Activated T-cell treated with anti-CD3 and anti-CD28 coated beads, Interleukin-2, amount 50 U/mL, for 72 hours (primary cell): ENCODE measurements at places on chromosomes 1 and 21.

DNA sequence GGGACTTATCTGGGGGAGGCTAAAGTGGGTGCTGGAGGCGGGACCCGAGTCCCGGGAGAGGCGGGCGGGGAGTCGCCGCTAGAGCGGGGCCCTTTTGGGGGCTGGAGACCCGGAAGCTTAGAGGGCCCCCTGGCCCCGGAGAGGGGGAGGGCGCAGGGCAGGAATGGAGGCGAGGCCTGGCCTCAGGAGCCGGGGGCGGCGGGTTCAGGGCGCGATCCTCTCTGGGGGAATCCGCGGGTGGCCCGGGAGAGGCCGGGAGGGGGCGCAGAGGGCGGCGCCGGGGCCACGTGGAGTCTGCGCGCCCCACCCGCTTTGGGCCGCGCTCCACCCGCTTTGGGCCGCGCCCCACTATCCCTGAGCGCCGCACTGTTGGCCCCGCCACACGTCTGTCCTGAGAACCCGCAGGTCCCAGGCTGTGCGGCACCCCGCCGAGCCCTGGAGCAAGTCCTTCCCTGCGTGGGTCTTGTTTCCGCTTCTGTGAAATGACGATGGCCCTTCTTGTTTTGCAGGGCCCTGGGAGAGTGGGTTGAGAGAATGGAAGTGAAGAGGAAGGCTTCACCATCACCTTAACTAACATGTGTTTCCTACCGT, 84.4 kb downstream of the NKAIN1 start:
- no peaks in the 10 kb centered on the region for H3K27me3 ChIP-seq
- peak overlapping the region; percentile 65 for H3K27ac ChIP-seq
- peak; percentile 81 for DNase-seq
- H3K4me3 ChIP-seq = peak overlapping the region; percentile 81
- H3K36me3 ChIP-seq = no peaks in the 10 kb centered on the region

DNA sequence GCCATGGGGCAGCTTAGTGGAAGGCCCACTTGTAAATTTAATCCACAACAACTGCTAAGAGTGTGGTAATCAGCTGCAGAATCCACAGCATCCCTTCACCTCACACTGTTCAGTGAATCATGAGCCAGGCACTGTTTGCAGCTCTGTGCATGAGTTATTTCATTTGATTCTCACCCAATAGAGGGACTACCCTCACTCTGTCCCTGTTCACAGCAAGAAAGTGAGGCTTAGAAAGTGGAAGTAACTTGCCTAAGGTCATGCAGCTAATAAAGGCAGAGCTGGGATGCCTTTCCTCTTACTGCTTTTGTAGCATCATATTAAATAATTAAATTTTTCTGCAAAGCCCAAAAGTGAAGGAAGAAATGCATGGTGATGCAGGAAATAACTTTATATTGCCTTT, 346.5 kb upstream of the PLD5 start:
- H3K36me3 ChIP-seq = no peaks in the 10 kb centered on the region
- no peaks in the 10 kb centered on the region for H3K27me3 ChIP-seq
- no peak for DNase-seq
- H3K4me3 ChIP-seq = no peak overlapping the region
- no peaks in the 10 kb centered on the region for H3K4me1 ChIP-seq

- no peak overlapping the region for H3K27ac ChIP-seq
- H3K27me3 ChIP-seq = peaks cover 11% of the 10 kb centered on the region
- DNase-seq = no peak
- no peak overlapping the region for H3K4me3 ChIP-seq
These were observed 18.5 kb upstream of the LRRC53 start for GRCh38 chr1:74530892-74531291.

- H3K36me3 ChIP-seq = no peaks in the 10 kb centered on the region
- H3K4me3 ChIP-seq = no peak overlapping the region
- H3K27me3 ChIP-seq = peaks cover 15% of the 10 kb centered on the region
- no peak for DNase-seq
- no peak overlapping the region for H3K27ac ChIP-seq
These were observed 17.1 kb upstream of the ADGRB2 start for GRCh38 chr1:31781138-31781755.

- no peak overlapping the region for H3K4me3 ChIP-seq
- no peak for DNase-seq
- H3K27ac ChIP-seq = no peak overlapping the region
- H3K27me3 ChIP-seq = no peaks in the 10 kb centered on the region
- no peaks in the 10 kb centered on the region for H3K4me1 ChIP-seq
- H3K36me3 ChIP-seq = no peaks in the 10 kb centered on the region
These were observed 537.3 kb upstream of the PLXNA2 start for GRCh38 chr1:208781391-208782045.

DNA sequence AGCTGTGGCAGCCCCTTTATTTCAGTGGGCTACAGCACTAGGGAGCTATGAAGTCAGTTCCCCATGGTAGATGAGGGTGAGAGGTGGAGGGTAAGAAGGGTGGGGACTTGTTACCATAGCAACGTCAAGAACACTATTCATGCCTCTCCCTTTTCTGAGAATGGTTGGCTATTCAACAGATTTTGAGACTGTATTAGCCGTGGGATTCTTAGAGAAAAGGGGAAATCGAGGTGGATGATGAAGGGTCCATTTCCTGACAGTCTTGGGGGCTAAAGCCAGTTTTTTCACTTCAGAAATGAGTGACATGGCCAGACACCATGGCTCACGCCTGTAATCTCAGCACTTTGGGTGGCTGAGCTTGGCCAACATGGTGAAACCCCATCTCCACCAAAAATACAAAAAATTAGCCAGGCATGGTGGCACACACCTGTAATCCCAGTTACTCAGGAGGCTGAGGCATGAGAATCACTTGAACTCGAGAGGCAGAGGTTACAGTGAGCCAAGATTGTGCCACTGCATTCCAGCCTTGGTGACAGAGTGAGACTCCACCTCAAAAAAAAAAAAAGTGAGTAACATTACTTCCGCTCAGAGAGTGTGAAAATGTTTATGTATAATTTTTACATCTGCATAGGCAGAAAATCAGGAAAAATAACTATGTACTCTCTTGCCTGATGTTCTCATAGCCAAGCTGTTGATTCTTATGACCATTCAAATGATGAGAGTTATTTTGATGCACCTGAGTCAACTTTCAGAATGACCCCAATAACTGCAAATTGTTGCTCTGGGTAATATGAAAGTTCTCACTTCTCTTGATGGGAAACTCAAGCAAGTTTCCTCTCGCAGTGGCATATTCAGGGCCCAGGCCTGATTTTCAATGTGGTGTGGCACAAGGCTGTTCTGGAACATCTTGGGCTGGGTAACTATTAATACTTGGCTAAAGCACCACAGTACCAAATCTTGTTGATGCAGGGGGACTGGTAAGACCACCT, 23.2 kb upstream of the RGSL1 start:
- DNase-seq = no peak
- no peaks in the 10 kb centered on the region for H3K36me3 ChIP-seq
- H3K4me3 ChIP-seq = no peak overlapping the region
- no peak overlapping the region for H3K27ac ChIP-seq

GRCh38 chr1:150194381-150195031, 41.4 kb downstream of the ANP32E start:
- no peak overlapping the region for H3K27ac ChIP-seq
- no peaks in the 10 kb centered on the region for H3K36me3 ChIP-seq
- no peak overlapping the region for H3K4me3 ChIP-seq

DNA sequence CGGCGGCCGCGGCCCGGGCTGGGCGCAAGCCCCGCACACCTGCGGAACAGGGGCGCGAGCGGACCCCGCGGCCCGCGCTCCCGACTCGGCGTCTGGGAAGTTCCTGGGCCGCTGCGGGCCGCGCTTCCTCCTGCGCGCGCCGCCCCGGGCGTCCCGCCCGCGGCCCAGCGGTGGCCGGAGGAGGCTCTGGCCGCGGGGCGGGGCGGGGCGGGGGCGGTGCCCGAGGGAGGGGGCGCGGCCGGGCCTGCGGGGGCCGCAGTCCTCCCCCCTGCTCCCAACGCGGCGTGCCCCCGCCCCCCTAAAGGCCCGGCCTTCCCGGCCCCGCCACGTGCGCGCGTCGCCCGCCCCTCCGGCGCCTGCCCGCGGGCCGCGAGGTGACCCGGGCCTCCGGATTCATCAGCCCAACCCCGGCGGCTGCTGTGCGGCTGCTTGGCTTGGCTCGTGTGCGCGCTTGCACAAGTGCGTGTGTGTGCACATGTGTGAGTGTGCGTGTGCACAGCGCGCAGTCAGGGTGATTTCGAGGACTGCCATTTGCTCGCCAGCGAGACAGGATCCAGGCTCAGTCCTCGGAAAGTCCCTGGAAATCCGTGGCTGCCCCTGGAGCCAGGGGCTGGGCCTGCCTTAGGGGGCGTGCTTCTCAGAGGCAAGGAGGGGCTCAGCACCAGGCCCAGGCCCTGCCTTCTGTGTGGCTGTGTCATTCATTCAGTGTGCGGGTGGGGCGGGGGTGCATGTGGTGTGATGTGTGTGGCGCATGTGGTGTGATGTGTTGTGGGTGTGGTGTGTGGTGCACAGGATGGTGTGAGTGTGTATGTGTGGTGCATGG, at the start of gene C2CD2:
C2CD2 (minus strand) TSS at position 188 of the 823 bp plus-strand sequence. CDS start 370 bp downstream, outside the sequence.
- H3K27ac ChIP-seq = no peak within 1 kb of the TSS
- no peaks in the 10 kb centered on the region for H3K36me3 ChIP-seq
- peak within 1 kb of the TSS; percentile 43 for H3K4me3 ChIP-seq
- H3K4me1 ChIP-seq = peaks cover 31% of the 10 kb centered on the region
- H3K27me3 ChIP-seq = peaks cover 38% of the 10 kb centered on the region

DNA sequence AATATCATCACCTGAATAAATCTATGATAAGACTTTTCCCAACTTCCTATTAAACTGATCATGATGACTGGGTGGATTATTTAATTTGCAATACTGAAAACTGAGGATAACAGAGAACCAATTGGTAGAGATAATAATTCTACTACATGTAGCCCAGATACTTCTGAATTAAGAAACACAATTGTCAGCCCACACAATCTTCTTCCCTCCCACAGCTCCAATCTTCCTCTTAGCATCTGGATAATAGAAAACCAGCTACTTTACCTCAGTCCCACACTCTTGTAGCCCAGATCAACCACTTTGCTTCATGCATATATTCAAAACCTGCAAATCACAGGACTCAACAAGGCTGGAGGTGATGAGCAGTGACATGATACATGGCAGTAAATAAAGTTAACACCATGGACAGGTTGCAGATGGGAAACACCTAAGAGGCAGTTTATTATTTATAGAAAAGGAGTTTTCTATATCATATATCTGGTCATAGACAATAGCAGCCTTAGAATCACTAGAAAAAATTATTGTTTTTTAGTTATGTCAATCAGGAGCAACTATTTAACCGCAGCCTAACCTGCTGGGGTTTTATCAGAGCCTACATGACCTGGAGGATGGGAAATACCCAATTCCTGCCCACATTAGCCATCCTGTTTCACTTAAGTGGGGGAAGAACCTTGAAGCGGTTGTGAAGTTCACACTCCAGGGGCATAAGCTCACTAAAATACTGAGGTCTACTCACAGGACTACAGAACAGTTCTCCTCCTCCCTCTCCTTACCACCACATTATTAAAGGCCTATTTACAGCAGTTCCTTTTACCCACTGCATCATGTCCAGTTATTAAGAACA, 16.7 kb downstream of the FRRS1 start:
- DNase-seq = no peak
- peaks cover 30% of the 10 kb centered on the region for H3K4me1 ChIP-seq
- no peak overlapping the region for H3K27ac ChIP-seq
- peaks cover 2% of the 10 kb centered on the region for H3K36me3 ChIP-seq
- H3K4me3 ChIP-seq = no peak overlapping the region

GRCh38 chr1:31654474-31654776, 9.7 kb upstream of the PEF1 start:
- no peaks in the 10 kb centered on the region for H3K36me3 ChIP-seq
- H3K27ac ChIP-seq = no peak overlapping the region
- no peak for DNase-seq
- no peak overlapping the region for H3K4me3 ChIP-seq
- no peaks in the 10 kb centered on the region for H3K4me1 ChIP-seq
- no peaks in the 10 kb centered on the region for H3K27me3 ChIP-seq

DNA sequence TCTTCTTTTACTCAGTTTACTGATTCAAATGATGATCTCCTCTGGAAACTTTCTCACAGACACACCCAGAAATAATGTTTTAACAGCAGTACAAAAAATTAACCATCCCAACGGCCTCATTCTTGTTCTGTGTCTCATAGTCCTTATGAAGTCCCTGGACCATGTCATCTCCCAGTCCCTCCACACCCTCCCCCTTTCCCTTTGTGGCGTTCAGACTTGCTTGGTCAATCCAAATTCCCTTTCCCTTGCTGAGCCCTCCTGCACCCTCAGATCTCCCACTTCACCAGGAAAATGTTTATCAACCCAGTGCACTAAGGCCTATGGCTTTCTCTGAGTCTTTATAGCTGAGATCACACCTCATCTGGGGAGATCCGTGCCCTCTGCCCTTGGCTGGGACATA, 85.9 kb downstream of the CENPF start:
- no peak overlapping the region for H3K27ac ChIP-seq
- H3K4me1 ChIP-seq = no peaks in the 10 kb centered on the region
- H3K27me3 ChIP-seq = no peaks in the 10 kb centered on the region
- DNase-seq = no peak
- no peaks in the 10 kb centered on the region for H3K36me3 ChIP-seq

DNA sequence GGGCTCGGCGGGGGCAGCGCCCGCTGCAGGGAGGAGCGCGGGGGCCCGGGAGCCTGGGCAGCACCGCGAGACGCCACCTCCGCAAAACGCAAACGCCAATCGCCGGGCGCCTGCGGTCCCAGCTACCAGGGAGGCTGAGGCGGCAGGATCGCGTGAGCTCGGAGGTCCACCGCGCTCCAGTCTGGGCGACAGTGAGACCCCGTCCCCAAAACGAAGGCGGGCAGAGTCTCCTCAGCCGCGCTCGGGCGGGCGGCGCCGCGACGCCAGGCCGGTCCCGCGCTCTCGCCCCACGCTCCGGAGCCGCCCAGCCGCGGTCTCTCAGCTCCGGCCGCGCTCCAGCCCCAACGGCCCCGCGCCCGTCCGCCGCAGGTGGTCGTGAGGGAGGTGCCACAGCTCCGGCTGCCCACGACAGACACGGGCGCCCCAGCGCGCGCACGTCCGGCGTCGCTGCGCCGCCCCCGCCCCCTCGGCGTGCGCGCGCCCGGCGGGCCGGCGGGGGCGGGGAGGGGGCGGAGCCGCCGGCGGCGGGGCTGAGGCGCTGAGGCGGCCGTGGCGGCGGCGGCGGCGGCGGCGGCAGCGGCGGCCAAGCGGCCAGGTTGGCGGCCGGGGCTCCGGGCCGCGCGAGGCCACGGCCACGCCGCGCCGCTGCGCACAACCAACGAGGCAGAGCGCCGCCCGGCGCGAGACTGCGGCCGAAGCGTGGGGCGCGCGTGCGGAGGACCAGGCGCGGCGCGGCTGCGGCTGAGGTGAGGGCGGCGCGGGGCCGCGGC, at the start of gene ADARB1:
ADARB1 (plus strand) TSS at position 533 of the 770 bp plus-strand sequence. CDS start 97,077 bp downstream, outside the sequence.
- peak within 1 kb of the TSS; percentile 91 for H3K4me3 ChIP-seq
- DNase-seq = peak; percentile 69
- H3K36me3 ChIP-seq = no peaks in the 10 kb centered on the region
- no peaks in the 10 kb centered on the region for H3K27me3 ChIP-seq
- peak within 1 kb of the TSS; percentile 97 for H3K27ac ChIP-seq
